ENCODE measurements at places on chromosomes 7 and 10.
A peak's percentile ranks its signal among the peaks of the same experiment; 100 is the strongest.

- DNase-seq = no peak
Observed at GRCh38 chr10:45433716-45434469, 59.9 kb downstream of the ALOX5 start.

DNA sequence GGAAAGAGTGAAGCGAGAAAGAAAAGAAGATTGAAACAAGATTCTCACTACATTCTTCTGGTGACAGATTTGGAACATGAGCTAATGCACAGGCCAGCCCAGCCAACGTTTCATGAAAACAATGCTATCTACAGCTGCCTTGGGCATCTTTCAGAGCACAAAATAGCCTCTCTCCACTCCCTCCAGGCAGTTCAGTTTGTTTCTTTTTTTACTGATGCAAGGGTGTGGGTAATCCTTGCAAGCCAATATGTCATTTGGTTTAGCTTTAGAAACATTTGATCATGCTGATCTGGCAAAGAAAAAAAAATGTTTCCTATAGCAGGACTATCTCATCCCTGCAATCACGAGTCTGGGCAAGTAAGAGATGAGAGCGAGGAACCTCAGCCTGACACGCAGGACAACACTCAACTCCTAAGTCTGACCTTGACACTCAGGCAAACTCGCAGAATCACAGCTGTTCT, 35.9 kb downstream of the SVIL start:
- DNase-seq = peak; percentile 81

DNA sequence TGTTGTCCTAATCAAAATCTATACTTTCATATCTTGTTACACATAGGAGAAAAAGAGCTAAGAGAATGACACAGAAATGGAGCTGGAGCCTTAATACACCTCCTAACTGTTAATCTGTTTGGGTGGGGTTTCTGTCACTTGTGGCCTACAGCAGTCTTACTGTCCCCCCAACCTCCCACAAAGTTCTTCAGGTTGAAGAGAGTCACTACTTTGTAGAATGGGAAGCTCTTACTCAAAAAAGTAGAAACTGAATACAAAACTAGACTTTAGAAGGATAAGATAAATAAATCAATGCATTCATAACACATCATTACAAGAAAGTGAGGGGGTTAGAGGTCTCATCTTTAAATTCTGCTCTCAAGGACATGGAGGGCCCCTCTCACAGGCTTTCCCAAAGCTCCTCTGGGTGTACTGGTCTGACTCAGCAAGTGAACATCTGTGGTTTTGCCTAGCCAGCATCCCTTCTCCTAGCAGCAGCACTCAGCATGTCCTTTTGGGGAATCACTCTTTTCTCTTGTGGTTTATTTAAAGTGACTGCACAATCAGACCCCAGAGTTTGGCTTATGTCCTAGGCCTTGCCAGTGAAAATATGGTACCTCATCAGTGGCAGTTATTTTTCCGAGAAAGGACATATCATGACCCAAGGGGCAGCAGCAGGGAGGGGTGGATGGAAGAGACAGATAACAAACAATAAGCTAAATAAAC, 2.0 kb upstream of the BLVRA start:
- peak; percentile 44 for DNase-seq

- DNase-seq = no peak
Observed at GRCh38 chr10:132269266-132270230, 38.2 kb downstream of the STK32C start.

- peak; percentile 92 for DNase-seq
Observed at GRCh38 chr7:102834999-102835398, 77.8 kb upstream of the LRRC17 start.

DNA sequence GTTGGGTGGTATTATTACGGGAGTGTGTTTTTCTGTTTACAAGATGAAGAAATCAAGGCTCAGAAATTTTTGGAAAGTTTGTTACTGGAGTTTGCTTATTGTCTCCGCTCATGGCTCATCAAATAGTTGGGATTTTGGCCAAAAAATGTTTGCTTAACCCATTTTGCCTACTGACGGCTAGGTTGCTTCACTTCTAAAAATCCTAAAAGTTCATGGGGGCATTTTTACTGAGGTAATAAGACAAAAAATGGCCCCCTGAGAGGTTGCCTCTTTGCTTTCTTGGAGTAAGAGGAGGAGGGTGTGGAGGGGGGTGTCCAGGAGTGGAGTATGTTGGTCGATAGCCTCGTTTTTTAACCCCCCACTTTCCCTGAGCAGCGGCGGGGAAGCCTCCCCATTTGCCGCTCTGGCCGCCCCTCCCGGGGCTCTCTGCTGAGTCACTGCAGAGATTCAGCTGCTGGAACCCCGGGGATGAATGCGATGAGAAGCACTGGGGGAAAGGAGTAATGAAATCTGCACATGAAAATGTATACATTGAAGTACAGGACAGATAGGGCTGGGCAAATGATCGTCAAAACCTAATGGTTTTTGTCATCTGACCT, 1.5 kb downstream of the MEST start:
- DNase-seq = peak; percentile 15

DNA sequence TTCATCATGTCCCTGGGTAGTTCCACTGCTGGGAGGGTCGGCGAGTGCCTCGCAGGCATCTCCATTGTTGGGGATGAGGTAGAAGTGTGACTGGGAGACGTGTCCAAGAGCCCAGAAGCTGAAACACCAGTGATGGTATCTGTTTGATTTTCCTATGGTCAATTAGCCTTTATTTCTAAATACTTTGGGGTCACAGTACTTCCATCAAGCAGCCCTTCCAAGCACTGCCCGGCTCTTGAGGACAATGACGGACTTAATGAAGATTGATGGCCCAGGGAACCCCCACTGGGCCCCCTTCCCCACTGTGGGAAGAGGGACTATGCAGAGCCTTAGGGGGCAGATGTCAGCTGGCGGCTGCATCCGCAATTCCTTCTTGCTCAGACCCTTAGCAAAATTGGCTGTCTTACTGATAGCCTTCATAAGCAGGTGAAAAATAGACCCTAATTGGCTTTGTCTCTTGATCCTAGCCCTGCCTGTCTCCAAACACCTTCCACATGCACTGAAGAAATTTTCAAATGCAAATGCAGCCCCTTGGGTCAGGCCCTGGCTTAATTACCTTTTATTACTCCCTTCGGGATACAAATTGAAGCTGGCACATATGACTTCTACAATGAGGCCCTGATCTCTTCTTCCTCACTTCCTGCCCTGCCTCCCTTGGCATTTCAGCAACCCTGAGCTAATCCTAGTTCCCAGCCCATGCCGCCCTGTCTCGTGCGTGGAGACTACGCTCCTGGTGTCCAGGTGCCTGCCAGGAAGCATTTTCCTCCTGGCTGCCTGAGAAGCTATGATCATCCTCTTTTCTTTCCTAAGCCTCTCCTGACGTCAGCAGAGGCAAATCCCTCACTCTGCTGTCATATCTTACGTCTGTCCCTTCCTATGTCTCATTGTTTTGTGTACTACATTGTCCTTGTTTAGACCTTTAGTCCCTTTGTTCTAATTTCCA, 124.5 kb upstream of the GDF10 start:
- no peak for DNase-seq

GRCh38 chr10:77834943-77835668, 91.4 kb downstream of the DLG5 start:
- no peak for DNase-seq

DNA sequence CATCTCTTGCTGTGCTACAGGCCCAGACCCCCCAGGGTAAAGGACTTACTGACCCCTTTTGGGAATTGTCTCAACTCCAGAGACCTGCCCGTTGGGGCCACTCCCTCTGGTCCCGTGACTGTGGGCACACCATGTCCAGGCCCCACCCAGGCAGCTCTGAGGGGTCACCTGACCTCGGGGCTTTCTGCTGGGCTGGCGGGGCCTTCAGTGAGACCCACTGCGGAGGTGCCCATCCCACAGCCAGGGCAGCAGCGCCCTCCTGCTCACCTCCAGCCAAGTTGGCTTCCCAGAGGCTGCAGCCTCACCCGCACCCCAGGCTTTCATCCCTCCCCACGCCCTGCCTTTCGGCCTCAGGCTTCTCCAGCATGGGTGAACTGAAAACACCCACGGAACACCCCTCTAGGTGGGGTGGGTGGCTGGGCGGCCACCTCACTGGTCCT, 147.2 kb downstream of the DNAJB6 start:
- no peak for DNase-seq

DNA sequence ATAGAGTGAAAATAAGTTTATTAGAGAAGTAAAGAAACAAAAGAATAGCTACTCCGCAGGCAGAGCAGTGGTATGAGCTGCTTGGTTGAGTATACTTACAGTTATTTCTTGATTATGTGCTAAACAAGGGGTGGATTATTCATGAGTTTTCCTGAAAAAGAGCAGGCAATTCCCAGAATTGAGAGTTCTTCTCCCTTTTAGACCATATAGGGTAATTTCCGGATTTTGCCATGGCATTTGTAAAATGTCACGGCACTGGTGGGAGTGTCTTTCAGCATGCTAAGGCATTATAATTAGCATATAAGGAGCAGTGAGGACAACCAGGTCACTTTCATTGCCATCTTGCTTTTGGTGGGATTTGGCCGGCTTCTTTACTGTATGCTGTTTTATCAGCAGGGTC, 25.7 kb upstream of the GALNT17 start:
- DNase-seq = no peak

- no peak for DNase-seq
Observed at GRCh38 chr7:20032741-20033140, 184.4 kb downstream of the MACC1 start.

DNA sequence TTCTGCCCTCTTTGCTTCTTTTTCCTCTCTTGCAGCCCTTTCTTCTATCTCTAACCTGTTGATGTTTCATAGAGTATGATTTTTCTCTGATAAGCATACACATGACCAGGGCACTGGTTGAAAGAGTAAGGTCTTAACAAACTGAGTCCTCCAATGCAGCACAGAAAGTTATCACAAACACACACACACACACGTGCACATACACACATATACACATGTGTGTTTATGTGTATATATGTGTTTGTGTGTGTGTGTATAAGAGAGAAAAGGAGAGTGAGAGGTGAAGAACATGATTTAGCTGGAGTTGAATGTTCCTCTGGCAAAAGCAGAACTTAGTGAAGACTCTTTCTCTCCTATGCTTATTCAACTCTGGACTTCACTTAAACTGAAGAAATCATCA, 130.0 kb downstream of the KLF6 start:
- no peak for DNase-seq

- peak; percentile 85 for DNase-seq
Observed at GRCh38 chr10:30431435-30431911, 2.5 kb upstream of the MAP3K8 start.

DNA sequence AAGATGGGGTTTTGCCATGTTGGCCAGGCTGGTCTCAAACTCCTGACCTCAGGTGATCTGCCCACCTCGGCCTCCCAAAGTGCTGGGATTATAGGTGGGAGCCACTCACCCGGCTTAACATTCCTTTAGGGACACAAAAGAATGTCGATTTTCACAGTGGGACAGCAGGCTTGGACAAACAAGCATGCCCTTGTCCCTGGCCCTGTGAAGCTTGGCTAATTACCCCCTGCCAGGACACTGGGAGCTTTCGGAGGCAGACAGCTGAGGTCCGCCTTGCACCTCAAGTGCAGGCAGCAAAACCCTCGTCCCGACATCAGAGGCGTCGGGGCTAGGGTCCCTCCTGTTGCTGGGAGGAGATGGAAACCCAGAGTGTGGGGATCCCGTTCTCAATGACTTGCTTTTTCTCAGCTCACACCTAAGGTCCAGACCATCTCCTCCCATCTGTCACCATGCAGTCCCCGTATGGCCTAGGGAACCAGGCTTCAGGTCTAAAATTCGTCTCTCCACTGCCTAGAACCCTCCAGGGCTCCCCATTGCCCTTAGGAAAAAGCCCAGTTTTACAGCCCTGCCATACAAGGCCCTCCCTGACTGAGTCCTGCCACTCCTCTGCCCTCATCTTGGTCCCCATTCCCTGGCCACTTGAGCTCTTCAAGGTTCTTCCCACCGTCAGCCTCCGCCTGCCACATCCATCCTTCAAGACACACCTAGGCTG, 6.3 kb upstream of the CLIP2 start:
- no peak for DNase-seq

DNA sequence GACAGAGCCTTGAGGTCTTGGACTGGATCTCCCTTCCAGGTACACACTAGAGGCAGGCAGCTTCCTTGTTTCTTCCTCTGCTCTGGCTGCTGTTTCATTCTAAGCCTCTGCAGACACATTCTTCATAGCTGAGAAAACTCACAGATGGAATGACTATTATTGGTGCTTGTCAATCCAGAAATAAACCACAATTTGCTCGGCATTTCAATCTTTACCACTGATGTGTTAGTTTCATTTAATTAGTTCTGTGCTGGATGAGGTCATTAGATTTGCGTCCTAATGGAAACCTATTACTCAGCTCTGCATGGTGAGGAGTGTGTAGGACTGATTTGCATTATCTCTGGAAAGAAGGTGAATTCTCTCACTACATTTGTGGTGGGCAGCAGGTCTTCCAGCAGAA, 392.5 kb downstream of the NRG3 start:
- no peak for DNase-seq

GRCh38 chr10:63630085-63630930, 109.1 kb downstream of the REEP3 start:
- DNase-seq = peak; percentile 86

GRCh38 chr7:15836651-15837050, 150.2 kb upstream of the MEOX2 start:
- DNase-seq = no peak

GRCh38 chr10:49741108-49741995, 20.8 kb downstream of the OGDHL start:
- no peak for DNase-seq

DNA sequence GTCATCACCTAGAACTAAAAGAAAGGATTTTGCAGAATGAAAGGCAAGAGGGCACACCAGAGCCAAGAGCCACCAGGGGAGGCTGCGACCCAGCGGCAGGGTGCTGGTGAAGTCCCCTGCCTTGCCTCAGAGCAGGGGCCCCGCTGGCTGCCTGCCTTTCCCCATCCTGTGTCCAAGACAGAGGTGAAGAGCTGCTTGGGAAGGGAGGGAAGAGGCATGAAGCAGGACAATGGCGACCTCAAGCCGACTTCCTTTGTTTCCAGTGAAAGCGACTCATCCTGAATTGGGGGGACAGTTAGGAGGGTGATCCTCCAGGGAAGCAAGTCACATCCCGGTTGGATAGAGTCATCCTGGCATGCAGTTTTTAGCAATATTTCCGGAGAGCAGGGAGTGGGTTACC, 255.5 kb upstream of the YAE1 start:
- DNase-seq = no peak

GRCh38 chr10:128614016-128614605, 487.9 kb upstream of the MKI67 start:
- DNase-seq = no peak

- DNase-seq = no peak
Observed at GRCh38 chr10:129764901-129765663, 199.0 kb downstream of the EBF3 start.

Measured in epithelial cell of esophagus (primary cell).